Stimulated activated CD8-positive, alpha-beta memory T cell treated with anti-CD3 and anti-CD28 coated beads, Interleukin-15, amount 100 ng/mL, for 1 hour (primary cell): ENCODE measurements at places on chromosomes 6 and 20.
A peak's percentile ranks its signal among the peaks of the same experiment; 100 is the strongest.

DNA sequence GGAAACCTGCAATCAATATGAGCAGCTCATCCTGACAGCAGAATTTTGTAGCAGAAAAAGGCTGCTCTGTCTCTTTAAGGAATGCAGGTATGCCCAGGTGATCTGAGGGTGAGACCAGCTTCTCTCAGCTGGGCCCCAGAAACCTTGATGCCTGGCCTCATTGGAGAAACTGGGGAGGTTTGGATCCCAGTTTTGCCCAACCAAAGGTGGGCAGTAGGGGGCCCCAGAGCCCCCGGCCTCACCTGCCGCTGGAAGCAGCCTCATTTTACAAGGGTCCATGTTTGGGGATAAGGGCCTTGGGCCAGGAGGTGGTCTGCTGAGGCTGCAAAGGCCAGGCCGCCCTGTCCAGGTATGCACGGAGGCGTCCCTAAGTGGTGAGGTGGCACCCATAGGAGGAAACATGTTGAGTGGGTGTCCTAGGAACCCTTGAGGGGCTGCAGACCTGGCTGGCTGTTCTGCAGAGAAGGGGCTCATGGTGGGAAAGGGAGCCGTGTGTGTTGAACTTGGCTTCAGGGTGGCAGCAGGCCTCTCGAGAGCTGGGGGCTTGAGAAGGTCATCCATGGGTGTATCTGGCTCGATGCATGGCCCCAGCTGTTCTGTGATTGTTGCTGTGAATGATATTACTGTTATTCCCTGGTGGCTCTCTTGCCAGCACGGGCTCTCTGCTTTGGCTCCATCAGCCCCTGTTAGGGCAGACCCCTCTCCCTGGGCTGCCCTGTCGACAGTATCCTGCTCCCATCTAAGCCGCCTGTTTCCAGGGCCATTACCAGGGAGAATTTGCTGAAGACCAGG, 208.4 kb downstream of the CDH4 start:
- DNase-seq = no peak

DNA sequence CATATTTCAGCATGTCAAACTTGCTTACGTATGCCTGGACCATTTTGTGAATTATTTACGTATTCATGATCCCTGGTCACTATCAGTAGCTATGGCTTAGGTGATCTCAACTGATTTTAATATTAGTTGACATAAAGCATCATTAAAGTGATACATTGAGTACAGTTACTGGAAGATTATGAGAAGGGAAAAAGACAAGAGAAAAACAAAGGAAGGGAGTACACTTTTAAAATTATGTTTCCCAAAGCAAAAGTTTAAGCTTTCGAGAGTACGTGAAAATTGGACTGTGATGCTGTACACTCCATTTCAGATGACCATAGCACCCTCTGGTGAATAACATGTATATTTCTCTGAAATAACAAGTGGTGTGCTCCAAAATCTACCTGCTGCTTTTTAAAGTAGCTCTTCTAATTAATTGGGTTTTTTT, 215.0 kb upstream of the HSF2 start:
- no peak for DNase-seq

DNA sequence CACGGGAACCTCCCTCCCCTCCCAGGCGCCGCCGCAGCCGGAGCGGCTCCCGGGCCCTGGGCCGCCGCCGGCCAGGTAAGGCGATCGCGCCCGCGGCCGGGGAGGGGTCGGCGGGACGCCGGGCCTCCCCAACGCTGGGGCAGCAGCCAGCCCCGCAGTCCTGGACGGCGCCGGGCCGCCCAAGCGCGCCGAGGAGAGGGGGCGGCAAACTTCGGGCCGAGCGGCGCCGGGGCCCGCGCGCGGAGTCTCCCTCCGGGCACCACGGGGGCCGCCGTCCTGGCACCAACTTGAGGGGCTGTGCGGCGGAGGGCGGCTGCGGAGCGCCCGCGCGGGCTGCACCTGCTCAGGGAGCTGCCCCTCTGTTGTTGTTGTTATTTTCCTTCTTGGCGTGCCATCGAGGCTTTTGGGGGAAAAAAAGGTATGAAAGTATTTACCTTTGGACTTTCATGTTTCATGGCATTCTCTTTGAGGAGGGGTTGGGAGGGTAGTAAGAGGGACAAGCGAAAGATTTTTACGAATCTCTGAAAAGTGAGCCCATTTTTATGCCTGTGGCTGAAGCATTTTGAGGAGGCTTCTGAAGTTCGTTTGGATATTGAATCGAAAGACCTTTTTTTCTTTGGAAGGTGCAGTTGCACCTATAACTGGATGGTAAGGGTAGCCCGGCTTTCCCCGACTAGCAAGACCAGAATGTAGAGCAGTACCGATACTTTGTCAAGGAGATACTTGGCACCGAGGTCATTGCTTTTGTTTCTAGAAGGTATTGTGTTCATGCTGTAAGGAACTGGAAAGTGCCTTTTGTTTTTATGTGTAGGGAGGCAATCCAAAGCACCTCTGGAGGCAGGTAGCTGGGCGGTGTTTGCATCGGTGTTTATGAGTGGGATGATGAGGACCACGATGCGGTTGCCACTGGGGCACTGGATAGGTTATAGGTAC, at the start of gene RNF182:
Gene RNF182 (plus strand): TSS at position 4 of the 933 bp plus-strand sequence. CDS start 52,168 bp downstream, outside the sequence.
- DNase-seq = no peak

GRCh38 chr20:44759595-44759994, 13.9 kb downstream of the KCNK15 start:
- DNase-seq = no peak

- no peak for DNase-seq
Measured at GRCh38 chr6:51568771-51569170, 518.6 kb downstream of the PKHD1 start.

DNA sequence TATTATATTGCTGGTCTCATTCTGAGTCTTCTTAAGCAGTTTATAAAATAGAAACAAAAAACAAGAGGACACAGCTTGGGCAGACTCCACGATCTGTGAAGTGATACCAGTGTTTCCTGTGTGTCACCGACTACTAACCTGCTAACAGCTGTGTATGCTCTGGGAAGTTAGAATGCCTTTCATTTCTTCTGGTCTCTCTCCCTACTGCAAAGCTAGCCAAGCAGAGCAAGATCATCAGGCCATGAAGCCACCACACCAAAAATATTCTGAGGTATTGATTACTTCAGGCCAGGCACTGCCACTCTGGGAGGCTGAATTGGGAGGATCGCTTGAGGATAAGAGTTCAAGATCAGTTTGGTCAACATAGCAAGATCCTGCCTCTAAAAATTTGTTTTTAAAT, 46.9 kb upstream of the SMIM29 start:
- DNase-seq = no peak

DNA sequence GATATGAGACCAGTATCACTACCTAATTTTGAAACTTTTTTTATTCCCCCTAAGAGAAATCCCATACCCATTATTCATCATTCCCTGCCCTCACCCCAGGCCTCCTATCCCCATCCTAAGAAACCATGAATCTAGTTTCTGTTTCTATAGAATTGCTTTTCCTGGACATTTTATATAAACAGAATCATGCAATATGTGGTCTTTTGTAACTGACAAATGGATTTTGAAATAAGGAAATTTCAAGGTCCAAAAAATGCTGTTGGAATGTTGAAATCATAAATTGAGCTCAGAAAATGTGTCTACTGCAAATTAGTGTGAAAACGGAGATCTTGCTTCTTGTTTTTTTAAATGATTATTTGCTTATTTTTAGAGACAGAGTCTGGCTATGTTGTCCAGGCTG, 25.1 kb downstream of the RNF217 start:
- DNase-seq = no peak

GRCh38 chr6:71333050-71333449, 44.4 kb downstream of the OGFRL1 start:
- no peak for DNase-seq

GRCh38 chr20:63102721-63103375, 96.1 kb upstream of the BHLHE23 start:
- peak; percentile 35 for DNase-seq

DNA sequence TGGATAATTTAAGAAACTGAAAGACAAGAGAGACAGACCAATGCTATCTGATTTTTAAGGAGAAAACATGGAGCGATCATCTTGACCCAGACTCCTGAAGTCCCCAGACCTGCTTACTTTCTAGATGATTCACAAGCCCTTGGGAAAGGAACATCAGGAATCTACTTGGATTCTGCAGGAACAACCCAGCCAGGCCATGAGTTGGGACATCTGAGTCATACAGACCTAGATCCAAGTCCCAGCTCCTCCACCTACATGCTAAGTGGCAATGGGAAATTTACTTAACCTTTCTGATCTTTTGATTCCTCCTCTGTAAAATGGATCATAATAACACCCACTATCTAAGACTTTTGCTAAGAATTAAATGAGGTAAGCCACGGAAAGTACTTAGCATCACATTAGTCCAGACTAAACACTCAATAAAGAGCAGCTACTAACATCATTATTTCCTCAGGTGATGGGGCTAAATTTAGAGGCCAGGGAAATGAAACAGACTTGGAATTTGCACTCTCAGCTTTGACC, 61.0 kb upstream of the MAFB start:
- DNase-seq = no peak

GRCh38 chr6:140729521-140729920, 1355.1 kb upstream of the CITED2 start:
- no peak for DNase-seq

- DNase-seq = no peak
Measured at GRCh38 chr6:158764183-158764849, 54.9 kb downstream of the EZR start.

DNA sequence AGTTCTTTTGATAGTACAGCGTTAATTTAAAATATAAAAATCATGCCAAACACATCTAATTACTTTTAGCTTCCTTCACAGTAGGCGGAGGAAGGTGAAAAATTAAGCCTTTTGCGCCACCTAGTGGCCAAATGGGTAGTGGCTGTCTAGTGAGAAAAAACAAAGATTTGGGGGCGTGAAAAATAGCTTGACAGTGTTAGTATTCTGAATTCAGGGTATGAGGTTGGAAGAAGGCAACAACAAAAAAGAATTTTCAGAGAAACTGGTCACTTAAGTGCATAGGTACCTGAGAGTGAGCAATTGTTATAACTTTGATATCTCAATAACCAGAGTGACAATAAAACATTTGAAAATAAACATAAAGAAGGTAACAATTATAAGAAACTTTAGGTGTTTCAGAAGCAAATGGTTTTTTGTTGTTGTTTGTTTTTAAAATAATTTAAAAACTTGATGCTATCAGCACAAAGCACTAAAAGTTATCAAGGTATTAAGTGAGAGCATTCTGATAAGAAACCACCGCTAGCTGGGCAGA, 14.3 kb downstream of the PSMB9 start:
- peak; percentile 87 for DNase-seq

GRCh38 chr6:37867756-37868446, 48.4 kb downstream of the ZFAND3 start:
- DNase-seq = no peak

- DNase-seq = no peak
Measured at GRCh38 chr20:2889209-2889608, 15.9 kb downstream of the PTPRA start.

DNA sequence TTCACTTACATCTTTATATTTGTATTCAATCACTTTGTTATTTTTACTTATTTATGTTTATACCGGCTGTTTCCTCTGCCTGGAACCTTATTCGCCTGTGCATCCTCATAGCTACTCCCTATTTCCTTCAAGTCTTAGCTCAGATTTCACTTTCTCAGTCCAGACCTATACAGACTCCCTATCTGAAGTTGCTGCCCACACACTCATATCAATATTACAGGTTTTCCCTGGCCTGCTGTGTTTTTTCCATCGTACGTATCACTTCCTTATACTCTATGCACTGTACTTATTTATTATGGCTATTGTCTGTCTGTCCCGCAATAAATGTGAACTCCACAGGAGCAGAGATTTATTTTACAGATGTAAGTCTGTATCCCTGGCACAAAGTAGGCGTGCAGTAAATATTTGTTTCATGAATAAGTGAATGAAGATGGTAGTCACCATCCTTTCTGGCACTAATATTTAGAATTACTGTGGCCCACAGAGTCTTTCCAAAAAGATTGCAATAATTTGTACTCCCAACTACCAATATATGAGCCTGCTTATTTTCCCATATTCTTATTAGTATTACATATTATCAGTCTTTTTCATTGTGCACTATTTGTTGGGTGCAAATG, 64.9 kb downstream of the TNFAIP3 start:
- DNase-seq = no peak

- DNase-seq = no peak
Measured at GRCh38 chr6:39029156-39030011, 19.2 kb upstream of the GLP1R start.

DNA sequence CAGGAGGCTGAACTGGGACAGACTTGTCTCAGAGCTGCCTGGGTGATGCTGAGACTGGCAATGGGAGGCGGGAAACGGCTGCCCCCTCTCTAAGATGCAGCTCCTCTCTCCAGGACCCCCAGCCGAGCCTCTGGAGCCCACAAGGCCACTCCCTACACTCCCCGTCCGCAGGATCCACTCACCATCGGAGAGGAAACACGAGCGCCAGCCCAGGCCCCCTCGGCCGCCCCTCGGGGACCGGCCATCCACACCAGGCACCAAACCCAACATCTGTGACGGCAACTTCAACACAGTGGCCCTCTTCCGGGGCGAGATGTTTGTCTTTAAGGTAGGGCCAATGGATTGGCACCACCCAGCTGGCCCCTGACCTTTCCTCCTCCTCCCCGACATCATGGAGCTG, 10.8 kb downstream of the MMP24OS start:
- DNase-seq = no peak

DNA sequence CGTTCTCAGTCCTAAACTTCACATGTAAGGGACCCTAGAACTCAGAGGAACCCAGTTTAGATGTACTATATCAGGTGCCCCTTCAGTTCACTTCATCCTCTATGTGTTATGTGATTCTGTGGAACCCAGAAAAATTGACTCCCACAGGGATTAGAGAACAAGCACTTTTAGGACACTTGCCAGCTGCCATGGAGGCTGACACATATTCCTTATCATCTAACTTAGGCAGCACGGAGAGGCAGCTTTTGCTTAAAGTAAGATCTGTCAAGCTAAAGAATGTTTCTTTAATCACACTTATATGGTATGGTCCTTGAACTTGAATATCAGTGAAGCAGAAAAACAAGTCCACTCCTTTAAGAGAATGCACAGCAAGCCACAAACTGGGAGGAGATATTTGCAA, 701.5 kb upstream of the ID4 start:
- no peak for DNase-seq

DNA sequence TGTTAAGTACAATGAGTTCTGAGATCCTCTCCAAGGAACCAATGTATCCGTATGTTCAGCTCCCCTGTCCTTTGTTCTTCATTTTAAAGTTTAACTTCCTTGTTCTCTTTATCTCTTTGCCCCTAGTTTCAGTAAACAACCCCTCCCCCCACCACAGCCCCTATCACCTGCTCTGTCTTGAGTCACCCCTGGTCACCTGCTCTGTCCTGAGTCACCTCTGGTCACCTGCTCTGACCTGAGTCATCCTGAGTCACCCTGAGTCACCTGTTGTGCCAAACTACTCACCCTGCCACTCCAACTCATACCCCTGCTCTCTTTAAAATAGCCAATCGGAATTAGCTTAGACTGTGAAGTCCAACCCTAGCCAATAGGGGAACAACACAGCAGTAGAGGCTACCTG, 288.7 kb upstream of the CDYL start:
- no peak for DNase-seq
